IPS DF 19.7 (cell line): ENCODE measurements at places on chromosomes 11 and 22.

DNA sequence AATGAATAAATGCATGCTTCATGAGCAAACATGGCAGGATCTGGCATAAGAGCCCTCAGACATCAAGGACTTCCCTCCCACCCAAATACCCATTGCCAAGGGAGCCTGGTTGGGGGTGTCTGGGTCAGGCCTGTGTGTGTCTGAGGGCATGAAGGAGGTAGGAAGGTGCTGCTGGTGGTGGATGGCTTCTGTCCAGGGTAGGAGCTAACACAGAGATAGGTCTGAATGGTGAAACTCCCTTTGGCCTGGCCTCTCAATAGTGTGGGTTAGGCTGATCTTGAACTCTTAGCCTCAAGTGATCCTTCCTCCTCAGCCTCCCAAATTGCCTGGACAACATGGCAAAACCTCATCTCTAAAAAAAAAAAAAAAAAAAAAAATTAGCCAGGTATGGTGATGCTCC, 2.8 kb downstream of the AMPD3 start:
- DNase-seq, result no peak

DNA sequence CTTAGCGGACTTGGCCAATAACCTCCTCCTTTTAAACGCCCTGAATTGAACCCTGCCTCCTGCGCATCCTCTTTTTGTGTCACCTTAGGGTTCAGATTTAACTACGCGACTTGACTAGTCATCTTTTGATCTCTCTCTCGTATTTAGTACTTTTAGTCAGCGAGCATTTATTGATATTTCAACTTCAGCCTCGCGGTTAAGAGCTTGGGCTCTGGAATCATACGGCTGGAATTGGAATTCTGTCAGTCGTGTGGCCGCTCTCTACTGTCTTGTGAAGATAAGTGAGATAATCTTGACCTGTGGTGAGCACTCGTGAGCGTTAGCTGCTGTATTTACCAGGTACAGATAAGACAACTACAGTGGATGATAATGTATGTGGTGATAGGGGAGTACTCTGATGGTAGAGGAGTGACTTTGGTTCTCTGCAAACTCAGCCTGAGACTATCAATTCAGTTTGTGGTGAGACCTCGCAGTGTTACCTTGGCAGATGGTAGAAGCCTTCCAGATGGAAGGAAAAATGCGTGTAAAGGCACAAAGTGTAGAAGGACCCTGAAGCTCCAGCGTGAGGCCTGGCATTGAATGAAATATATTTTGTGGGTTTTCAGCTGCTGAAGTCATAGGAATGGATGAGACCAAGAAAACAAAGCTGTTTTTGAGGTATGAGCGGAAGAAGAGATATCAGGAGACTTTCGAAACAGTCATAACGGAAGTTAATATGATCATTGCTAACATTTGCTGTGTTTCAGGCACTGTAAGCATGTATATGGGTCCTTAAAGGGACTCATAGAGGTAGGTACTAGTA, 682 bp downstream of the ATM start:
- DNase-seq, result no peak

DNA sequence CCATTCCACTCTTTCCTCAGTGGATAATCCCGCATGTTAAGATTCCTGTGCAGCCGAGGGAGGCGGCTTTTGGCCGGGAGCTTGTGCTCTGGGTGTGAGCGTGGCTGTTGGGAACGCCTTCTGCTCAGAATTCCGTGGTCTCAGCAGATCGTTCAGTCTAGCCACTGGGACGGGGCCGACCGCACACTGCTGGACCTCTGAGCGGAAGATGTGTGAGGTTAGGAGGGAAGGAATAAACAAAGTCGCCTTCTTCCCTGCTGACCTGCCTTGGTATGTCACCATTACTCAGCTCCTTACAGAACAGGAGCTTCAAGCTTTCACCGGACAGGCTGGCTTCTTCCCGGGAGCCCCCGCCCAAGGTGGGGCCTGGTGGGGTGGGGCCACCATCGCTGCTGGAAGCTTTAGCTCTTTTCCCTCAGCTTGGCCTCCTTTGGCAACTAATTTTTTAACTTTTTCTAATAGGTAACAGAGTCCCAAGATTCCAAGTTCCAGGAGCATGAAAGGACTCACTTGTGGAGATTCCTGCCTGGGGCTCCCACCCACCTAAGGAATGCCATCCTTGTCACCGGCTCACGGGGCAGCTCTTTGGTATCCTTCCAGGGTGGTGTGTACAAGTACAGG, 22.5 kb upstream of the SEPTIN5 start:
- DNase-seq, result no peak

DNA sequence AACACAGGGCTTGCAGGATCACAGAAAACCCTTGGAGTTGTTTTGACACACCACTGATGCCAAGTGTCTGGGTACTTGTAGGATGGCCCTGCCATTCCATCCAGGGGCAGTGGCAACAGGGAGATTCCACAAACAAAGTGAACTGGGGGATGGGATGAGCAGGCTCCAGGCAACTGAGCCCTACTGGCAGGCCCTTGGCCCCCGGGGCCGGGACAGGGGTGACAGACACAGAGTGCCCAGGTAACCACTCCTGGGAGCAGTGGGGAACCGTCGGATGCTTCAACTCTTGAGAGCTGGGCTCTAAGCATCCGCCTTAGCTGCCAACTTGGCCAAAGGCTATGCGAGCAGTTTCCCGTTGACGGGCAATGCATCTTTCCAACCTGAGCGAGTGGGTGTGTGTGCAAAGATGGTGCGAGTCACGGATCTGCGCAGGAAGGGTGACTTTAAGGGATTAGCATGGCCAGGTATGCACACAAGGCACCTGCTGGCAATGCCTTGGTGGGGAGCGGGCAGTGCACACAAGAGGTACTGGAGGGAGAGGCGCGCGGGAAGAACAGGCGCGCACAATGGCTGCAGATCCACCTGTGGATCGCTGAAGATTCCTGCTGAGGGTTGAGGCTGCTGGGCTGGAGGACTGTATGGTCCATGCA, 83.1 kb upstream of the PRODH start:
- DNase-seq, result no peak

- no peak for DNase-seq
Measured at GRCh38 chr11:2209900-2210321, 38.3 kb upstream of the TH start.

DNA sequence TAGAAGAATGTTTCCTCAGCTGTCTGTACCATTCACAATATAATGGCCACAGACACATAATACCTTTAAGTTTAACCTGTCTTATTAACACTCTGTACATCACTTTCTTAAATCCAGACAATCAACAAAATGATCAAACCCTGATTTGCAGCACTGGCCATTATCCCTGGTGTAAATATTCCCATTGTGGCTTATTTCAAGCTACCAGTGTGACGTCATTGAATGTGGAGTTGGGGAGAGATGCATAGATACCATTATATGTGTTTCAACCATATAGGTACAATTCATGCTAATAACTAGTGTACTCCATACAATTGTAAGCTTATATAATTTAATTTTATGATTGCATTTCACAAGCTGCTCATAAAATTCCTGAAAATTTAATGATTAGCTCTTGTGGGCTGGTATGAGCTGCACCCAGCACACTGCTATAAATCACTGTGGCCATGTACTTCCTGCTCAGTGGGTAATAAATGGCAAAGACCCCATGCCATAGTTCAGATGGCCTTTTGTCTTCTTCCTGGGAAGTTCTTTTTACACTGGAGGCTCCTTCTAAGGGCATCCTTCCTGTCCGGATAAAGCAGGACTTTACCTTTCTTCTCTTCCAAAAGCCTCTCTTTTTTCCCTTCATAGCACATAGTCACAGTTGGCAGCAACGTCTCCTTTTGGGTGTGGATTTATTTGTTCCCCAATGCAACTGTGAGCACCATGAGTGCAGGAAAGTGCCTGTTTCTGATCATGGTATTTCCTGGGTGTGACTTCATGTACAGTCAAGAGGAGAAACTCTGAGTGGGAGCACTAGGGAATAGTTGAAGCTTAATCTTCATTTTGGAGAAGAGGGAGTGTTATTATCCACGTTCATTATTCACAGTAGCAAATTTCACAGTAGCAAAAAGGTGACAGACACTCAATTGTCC, 87.8 kb downstream of the MIAT start:
- no peak for DNase-seq

DNA sequence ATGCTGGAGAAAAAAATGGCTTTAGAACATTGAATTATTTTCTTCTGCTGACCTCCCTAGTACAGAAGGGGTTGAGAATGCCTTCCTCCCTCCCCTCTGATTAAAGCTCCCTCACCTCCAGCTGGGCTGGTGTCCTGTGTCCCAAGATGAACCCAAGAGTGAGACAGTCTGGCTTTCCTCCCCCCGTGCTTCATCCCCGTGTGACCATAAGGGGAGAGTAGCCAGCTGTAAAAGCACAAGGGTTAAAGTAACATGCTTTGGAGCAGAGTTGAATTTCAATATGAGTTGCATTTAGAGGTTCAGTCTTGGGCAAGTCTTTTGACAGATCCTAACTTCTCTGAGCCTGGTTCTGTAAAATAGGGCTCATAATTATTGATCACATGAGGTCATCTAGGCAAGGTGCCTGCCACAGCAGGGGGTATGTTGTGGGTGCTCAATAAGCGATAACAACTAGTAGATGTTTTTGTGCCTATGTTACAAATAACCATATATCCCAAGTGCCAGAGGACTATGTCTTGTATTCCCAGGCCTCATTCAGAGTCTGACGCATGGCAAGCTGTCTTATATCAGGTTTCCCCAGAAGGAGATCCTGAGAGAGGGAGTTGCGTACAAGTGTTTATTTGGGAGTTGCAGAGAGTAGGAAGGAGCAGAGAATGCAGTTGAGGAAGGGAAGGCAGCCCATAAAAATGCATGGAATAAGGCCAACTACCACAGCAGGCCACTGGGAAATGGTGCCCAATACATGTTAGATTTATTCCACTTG, 4.1 kb downstream of the PRG2 start:
- no peak for DNase-seq

- DNase-seq, result peak; percentile 40
Measured at GRCh38 chr11:19279451-19279850, 38.7 kb upstream of the E2F8 start.

GRCh38 chr11:119671051-119671450, 57.9 kb downstream of the NECTIN1 start:
- no peak for DNase-seq

DNA sequence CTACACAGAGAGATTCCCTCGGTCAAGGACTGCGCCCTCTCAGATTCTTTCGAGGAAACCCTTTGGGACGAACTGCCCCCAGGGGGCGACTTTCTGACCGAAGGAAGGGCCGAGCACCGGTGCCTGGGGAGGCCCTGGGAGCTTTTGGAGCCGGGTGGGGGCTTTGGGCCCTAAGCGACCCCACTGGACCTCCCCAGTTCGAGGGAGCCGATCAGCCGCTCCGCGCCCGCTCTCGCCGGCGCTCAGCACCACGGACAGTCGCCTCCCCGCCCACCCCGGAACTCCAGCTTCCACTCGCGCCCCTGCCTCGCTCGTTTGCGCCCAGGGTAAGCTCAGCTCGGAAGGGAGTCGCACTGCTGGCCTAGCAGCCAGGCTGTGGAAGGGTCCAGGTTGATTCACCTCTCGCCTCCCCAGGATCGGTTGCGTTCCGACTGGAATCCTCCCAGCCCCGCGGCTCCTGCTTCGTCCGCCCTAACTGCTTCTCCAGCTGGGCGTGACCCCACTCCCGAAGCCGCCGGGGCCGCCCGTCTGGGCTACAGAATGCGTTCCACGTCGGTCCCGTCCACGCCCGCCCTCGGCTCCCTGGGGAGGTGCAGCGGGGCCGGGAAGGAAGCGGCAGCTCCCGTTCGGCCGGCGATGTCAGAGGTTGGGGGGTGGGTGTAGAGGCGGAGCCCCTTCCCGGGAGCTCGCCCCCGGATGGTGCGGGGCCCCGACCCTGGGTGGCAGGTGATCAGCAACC, 428 bp downstream of the SCN3B start:
- DNase-seq, result no peak

DNA sequence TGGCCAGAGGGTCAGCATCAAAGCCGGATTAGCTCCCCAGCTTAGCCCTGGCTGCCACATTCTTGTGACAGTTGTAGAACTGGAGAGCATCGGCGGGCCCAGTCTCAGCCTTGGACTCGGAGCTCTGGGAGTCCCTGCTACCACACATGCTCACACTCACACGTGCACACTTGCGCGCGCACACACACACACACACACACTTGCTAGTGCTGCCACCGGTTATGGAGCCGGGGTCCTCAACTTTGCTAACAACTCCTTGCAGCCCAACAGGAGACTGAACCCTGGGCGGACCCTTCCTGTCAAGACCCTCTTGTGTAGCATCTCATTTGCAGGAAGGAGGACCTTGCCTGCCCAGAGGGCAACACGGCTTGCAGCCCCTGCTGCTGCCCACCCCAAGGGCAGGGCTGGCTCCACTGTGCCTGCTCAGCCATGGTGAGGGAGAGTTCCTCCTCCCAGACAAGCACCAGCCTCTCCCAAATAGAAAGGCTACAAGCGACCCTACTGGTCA, 107.6 kb downstream of the WNT7B start:
- DNase-seq, result no peak

DNA sequence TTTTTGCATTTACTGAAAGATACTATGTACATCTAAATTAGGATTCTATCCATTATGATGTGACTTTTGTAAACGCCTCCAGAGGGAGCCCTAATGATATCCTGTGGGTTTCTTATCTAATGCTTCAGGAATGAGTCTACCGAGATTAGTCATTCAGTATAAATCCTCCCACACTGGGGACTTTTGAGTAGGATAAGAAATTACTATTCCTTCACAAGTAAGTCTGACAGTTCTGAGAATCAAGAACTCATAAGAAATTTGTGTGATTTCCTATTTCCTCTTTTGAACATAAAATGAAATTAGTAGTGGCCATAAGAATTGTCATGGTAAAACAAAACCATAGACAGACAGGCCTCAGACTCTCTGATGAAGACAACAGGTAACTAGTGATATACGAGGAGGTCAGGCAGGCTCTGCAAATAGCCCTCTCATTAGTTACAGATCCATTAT, 10.0 kb upstream of the OR5M1 start:
- peak; percentile 7 for DNase-seq

GRCh38 chr11:76564364-76564763, 106.2 kb downstream of the LRRC32 start:
- no peak for DNase-seq

DNA sequence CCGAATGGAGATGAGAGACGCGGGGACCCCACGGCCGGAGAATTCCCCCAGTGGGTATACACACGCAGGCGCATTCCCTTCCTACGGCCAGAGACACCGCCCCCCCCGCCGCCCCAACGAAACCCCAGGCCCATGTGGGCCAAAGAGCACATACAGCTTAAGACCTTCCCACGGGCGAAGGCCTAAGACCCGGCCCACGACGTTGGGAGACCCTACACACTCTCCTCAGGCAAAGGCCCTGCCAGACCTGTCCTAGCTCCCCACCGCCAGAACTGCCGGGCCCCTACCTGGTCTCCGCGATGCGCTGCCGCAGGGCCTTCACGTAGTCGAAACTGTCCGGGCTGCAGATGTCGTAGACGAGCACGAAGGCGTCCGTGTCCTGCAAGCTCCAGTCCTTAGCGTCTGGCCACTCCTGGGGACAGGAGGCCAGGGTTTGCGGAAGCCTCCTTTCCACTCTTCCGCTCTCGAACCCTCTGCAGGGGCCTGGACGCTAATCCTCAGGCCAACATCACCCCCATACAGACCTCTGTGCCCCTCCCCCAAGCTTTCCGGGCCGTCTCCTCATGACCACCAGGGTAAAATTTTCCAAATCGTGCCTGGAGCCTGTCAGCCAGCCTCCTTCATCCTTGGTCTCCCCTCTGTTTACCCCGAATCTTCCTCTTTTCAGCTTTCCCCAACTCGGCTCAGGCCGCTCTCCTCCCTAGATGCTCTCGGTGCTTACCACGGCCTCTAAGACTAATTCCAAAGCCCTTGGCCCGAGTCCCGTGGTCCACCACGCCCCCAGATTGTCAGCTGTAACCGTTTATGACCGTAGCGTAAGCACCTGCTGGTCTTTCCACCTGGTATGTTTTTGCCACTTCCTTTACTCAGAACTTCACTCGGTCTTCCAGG, 1.7 kb downstream of the RASL10A start:
- no peak for DNase-seq
